NCI-H2171 (cell line): ENCODE measurements at places on chromosomes 2 and 18.

- DNase-seq = no peak
These were observed 502.0 kb downstream of the SLC4A3 start for GRCh38 chr2:220129391-220129790.

GRCh38 chr2:233061591-233062450, 1.7 kb downstream of the INPP5D start:
- no peak for DNase-seq

DNA sequence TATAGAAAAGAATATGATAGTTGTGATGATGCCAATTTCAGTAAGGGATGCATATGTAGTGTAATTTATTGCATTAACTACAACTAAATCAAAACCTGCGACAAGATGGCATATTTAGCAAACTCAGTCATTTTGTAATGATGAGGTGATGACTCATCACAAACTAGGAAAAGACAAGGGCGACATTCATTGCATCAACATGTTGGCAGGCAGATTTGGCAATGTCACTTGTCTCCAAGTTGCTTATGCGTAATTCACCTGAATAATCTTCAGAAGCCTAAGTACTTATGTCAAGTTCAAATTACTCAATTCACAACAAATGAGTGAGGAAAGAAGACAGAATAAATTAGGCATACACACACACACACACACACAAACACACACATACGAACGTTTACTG, 273.2 kb upstream of the RGPD4 start:
- no peak for DNase-seq

- DNase-seq = peak; percentile 11
These were observed 367.0 kb downstream of the NR4A2 start for GRCh38 chr2:155965415-155966063.

DNA sequence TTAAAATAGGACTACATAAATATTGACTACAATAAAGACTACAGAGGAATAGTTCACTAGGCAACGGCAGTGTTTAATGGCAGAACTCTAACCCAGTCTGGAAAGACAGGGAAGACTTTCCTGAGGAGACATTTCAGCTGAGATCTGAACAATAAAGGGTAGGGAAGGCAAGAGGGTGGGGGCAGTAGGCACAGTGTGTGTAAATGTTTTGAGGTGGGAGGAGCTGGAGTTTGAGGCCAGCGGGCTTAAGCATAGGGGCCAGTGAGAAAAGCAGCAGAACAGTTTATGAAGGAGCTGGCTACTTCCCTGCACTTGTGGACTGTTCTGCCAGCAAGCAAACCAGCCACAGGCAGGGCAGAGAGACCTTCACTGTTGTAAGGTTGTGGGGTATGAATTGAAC, 76.6 kb upstream of the UGP2 start:
- no peak for DNase-seq

GRCh38 chr18:77967071-77967470, 717.4 kb downstream of the GALR1 start:
- DNase-seq = no peak

DNA sequence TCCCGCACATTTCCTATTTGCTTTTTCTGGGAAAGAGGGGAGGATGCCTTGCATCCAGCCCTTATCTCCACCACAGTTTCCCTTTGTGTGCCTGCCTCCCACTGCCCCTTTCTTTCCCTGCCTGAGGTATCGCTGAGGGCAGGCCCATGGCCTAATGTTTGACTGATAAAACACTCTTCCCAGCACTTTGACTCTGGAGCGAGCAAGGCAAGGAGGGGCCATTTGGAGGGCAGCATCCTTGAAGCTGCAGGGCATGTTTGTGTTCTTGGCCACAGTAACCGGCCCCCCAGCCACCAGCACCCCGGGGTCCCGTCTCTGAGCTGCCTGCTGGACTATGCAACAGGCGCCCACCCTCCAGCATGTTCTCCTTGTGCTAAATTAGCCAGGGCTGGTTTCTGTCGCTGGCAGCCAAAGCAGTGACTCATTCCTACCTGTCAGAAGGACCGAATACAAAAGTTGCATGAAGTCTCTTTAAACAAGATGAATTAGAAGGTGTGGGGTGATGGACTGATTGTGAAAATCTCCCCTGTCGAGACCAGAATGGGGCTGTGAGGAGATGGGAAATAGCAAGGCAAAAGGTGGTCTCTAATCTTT, 50.7 kb downstream of the BCL2L11 start:
- no peak for DNase-seq

DNA sequence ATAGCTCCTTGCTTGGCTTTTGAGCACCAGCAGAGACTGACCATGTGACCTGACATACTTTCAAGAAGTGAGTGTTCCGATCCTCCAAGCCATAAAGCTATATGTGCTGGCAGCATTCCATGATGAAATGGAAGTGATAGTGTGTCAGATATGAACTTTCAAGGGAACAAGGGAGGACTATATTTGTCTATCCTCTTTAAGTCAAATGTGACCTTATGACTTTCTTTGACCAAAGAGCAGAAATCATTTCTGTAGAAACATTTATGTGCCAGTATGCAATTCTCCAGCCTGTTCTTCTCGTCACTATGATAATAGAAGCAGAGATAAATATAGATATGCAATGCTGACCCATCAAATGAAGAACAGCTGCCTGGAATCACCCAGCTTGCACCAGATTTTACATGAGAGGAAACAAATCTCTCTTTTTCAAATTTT, 14.4 kb downstream of the HYCC2 start:
- DNase-seq = no peak

GRCh38 chr18:58491773-58492752, 136.8 kb downstream of the ALPK2 start:
- DNase-seq = no peak

DNA sequence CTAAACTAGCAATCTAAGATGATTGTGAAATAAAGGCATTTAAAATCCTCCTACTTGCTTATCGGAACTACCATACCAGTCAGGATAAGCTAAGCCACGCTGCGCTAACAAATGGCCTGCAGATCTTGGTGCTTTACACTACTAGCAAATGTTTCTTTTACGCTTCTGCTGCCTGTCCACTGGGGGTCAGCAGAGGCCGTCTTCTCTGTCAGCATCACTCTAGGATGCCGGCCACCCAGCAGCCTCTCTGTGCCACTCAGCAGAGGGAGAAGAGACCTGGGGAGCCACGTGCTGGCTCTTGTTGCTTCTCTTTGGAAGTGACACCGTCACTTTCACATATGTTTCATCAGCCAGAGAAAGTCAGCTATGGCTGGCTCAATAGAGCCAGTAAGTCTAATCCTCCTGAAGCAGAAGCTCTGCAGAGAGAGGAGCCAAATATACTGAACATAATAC, 36.6 kb downstream of the COPS8 start:
- no peak for DNase-seq

GRCh38 chr2:233048569-233049193, 11.5 kb upstream of the INPP5D start:
- DNase-seq = no peak

DNA sequence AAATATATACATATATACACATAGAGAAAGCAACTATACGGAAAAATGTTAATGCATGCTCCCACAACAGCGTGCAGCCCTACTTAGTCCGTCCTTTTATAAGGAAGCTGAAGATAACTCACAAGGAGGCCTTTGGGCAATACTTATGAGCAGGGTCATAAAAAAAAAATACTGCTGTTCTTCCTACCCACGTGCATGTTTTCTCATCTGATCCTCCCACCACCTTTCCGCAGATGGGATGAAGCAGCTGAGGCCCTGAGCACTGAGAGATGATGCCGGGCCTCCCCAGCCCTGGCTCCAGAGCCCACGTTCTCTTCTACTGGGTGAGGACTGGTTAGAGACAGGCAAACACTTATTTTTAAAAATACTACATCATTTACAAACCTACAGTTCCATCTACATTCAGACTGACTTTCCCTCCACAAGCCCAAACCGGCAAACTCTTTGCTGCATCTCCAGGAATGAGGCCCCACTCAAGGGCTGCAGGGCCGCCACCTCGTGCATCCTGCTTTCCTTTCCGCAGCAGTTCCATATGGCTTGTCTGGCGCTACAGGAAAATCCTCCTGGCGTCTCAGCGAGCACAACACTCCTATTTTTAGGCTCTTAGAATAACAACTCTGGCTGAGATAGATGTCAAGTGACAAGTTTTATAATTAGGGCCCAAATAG, 41.6 kb downstream of the TBC1D8 start:
- DNase-seq = peak; percentile 56

DNA sequence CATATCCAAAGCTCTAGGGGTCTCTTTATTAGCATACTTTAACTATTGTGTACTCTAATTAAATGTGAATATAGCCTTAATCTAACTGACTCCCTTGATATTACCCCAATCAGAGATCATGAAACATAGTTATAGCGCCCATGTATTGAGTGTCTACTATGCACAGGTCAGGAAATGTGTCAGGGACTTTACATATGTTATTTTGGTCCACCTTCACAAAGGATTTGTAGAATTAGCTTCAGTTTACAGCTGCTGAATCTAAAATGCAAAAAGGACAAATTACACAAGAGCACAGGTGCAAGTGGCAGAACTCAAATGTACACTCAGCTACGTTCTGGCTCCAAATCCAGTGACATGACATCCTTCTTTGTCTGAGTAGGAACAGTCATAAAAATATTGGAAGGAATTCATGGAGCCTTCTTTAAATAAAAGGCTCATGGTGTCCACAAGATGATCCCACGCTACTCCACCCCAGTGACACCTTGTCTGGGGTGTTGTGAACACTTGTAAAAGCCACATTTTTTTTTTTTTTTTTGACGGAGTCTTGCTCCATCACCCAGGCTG, 38.7 kb upstream of the ATL2 start:
- DNase-seq = no peak

GRCh38 chr2:181751266-181752030, 71.1 kb upstream of the NEUROD1 start:
- no peak for DNase-seq

DNA sequence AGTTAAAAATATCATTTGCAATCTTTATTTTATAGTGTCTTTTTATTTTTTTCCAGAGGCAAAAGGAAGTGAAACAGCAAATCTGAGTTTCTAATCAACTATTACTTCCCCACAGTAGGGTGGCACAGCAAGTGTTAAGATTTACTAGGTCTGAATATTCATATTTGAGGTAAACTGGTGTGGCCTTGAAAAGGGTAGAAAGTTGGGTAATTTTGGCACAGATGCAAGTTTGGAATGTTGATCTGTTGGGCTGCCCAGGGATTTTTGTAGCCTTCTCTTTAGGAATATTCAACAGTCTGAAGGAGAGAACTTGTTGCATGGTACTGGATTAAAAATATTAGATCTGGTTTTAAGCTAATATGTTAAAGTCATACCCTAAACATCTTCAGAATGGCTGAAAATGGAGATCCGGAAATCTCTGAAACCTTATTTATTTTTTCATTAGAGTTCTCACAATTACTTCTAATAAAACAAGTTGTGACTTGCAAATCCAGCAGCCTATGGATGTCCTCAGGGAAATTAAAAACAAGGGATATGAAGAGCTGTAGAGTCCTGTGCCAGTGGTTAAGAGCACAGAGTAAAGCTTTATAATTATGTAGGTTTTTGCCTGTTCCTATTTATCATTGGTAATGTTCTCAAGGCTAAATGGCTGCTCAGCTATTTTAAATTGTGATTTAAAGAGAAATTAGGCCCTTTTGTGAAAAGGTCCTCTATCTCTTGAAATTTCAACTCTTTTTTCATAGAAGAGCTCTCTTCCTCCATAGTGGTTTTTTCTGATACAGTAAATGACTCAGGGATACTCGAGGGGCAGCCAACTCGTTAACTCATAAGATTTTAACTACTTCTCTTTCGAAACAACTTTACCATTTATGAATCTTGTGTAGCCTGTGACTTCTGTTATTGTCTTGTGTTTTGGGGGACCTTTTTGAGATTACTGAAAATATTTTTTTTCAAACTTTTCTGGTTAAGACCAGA, 11.0 kb downstream of the TANK start:
- DNase-seq = no peak

GRCh38 chr2:17583646-17584045, 43.1 kb downstream of the VSNL1 start:
- no peak for DNase-seq

GRCh38 chr2:58227171-58227917, 13.8 kb downstream of the FANCL start:
- DNase-seq = no peak

- DNase-seq = no peak
These were observed 159.6 kb downstream of the MGAT5 start for GRCh38 chr2:134413430-134413829.

DNA sequence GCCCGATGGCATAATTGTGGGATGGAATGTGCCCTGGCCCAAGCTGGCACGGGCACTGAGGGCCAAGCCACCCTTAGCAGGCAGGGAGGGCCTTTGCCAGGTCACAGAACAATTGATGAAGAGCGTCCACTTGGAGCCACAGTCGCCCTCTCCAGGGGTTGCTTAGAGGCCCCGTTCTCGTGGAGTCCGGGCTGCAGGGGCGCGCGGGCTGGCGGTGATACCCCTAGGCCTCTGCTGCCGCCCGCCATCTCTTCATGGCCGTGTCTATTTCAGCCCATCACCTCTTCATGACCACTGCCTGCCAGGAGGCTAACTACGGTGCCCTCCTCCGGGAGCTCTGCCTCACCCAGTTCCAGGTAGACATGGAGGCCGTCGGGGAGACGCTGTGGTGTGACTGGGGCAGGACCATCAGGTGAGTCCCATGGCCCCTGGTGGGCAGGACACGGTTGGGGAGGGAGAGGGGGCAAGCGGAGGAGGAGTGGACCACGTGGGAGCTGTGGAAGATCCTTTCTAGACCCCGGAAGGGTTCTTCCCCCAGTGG, 17.6 kb downstream of the RAMP1 start:
- no peak for DNase-seq

- no peak for DNase-seq
These were observed 339.8 kb downstream of the ZEB2 start for GRCh38 chr2:144180131-144180530.

- peak; percentile 27 for DNase-seq
These were observed 603 bp downstream of the ATAD2B start for GRCh38 chr2:23926290-23926749.

DNA sequence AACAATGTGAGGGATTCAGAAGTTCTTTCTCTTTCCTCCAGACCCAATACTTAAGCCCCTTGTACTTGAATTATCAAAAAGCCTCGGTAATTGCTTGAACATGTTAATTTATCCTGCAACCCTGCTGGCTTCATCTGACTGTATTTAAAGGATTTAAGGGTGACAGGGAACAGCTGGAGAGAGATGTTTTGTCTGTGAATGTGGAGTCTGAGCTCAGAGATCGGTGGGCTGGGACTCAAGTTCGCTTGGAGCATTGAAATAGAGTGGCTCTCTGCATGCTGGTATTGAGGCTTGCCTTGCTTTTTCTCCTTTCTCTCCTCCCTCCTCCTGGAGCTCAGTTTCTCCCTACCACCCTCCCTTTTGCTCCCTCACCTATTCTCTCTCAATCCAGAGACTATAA, 73.6 kb downstream of the BOD1L2 start:
- no peak for DNase-seq

DNA sequence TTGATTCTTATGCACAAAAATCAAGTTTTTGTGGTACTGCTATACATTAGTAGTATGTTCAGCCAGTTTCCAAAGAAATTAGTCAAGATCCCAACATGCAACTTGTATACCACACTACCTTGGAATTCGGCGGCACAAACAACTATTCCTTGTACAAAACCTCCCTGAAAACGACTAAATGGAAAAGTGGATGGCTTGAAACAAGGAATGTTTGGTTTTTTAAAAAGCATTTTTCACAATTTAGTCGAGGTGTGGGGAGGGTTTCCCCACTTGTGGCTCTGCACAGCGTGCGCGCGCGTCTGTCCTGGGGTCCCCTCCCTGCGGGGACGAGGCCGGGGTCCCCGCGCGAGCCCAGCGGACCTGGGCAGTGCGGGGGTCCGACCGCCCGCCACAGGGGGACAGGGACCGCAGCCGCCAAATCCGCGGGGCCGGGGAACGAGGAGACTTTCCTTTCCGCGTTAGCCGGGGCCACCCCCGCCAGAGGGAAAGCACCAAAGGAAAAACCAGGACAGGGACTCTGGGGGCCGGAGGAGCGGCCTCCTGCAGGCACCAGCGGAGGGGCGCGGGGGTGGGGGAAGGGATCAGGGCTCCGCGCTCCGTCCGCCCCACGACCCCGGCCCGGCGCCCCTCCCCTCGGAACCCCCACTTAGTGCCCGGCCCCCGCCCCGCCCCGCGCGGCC, 534 bp upstream of the SOCS6 start:
- no peak for DNase-seq
